ENCODE measurements at places on chromosomes 13 and 19. TPM values are rescaled to one million over a fixed set of nuclear protein-coding genes. Genes with fewer than 3 reads are reported as not detected.

The TTC9B gene
- total RNA-seq = 19.5 TPM

The NANOS3 gene
- total RNA-seq = not detected

The MAP4K1 gene
- 6.3 TPM for total RNA-seq

The RNF113B gene
- not detected for total RNA-seq

The CYTH2 gene
- 233 TPM for total RNA-seq

The ZNF616 gene
- 22.5 TPM for total RNA-seq

The EPS8L1 gene
- total RNA-seq = 114 TPM

The CGB1 gene
- not detected for total RNA-seq

The LENG1 gene
- 3.7 TPM for total RNA-seq

The PLPP2 gene
- 0.64 TPM for total RNA-seq

The ZNF358 gene
- total RNA-seq = 148 TPM

The LHB gene
- total RNA-seq = not detected

The LILRB2 gene
- total RNA-seq = 0.54 TPM

The SULT2A1 gene
- not detected for total RNA-seq

The CDX2 gene
- total RNA-seq = 1.1 TPM

The SUGT1 gene
- total RNA-seq = 57.9 TPM

The C19orf81 gene
- 10.4 TPM for total RNA-seq

The BCAM gene
- total RNA-seq = 47.1 TPM

The CYP2A6 gene
- not detected for total RNA-seq

The KLK14 gene
- 1.5 TPM for total RNA-seq

The NCR1 gene
- total RNA-seq = not detected

The PSG7 gene
- not detected for total RNA-seq

The KLK2 gene
- total RNA-seq = not detected

The FARP1 gene
- 233 TPM for total RNA-seq

The POU2F2 gene
- 53.4 TPM for total RNA-seq

The N4BP2L1 gene
- 1.9 TPM for total RNA-seq

The CEACAM4 gene
- total RNA-seq = not detected

The PEAK3 gene
- not detected for total RNA-seq

The ZNF610 gene
- 11.6 TPM for total RNA-seq

The EIF3K gene
- 247 TPM for total RNA-seq

The ZNF726 gene
- 11.5 TPM for total RNA-seq

The PDS5B gene
- total RNA-seq = 59.2 TPM

The OR7A5 gene
- total RNA-seq = not detected

The IRGC gene
- not detected for total RNA-seq

The MUC16 gene
- total RNA-seq = not detected

The ZNF90 gene
- 47.2 TPM for total RNA-seq

The ONECUT3 gene
- total RNA-seq = 15.4 TPM

The LILRA2 gene
- total RNA-seq = not detected

The ERICH6B gene
- not detected for total RNA-seq

The ABCA7 gene
- total RNA-seq = 110 TPM

The PLK5 gene
- 0.69 TPM for total RNA-seq

The ZNF71 gene
- 48.2 TPM for total RNA-seq

The ATXN8OS gene
- total RNA-seq = not detected

The SIGLEC14 gene
- total RNA-seq = not detected

The PEG3 gene
- 11.6 TPM for total RNA-seq

The CRLF1 gene
- total RNA-seq = 55.3 TPM

The CLDN10 gene
- 8.3 TPM for total RNA-seq

The ZGLP1 gene
- total RNA-seq = 9.4 TPM

The ZNF525 gene
- total RNA-seq = 8.2 TPM

The CAB39L gene
- total RNA-seq = 7.7 TPM

The NEK5 gene
- not detected for total RNA-seq
